Activated T-helper 2 cell treated with anti-CD3 and anti-CD28 coated beads, Interferon-gamma antibody, Interleukin-2, Interleukin-4, amounts not matched to agents 10 μg/mL and 5 μg/mL and 100 μg/mL, durations not matched to agents 14 hours and 24 hours and 36 hours (primary cell): ENCODE measurements at places on chromosomes 1 and 21. TPM values are rescaled to one million over a fixed set of nuclear protein-coding genes. Genes with fewer than 3 reads are reported as not detected.

TFAP2E gene
- 0.50 and 0.51 TPM in 2 replicates for total RNA-seq

LCE2A gene
- total RNA-seq = not detected in 2 replicates

SUSD4 gene
- 0.18 and 0.34 TPM in 2 replicates for total RNA-seq

DENND2D gene
- total RNA-seq = 139 and 143 TPM in 2 replicates

CLCA2 gene
- not detected in 2 replicates for total RNA-seq

DMRTA2 gene
- total RNA-seq = not detected in 2 replicates

KLF17 gene
- total RNA-seq = not detected in 2 replicates

CFHR3 gene
- not detected in 2 replicates for total RNA-seq

RNF220 gene
- 88.0 and 89.5 TPM in 2 replicates for total RNA-seq

FAM151A gene
- not detected in 2 replicates for total RNA-seq

HSPA6 gene
- 4.4 and 4.9 TPM in 2 replicates for total RNA-seq

CD2 gene
- 284 and 304 TPM in 2 replicates for total RNA-seq

ELOA gene
- total RNA-seq = 42.0 and 45.5 TPM in 2 replicates

RNF223 gene
- not detected in 2 replicates for total RNA-seq

DEPDC1 gene
- 19.9 and 25.3 TPM in 2 replicates for total RNA-seq

SPRR2B gene
- total RNA-seq = not detected in 2 replicates

RPS27 gene
- 1,296 and 1,372 TPM in 2 replicates for total RNA-seq

FAAH gene
- total RNA-seq = 2.4 and 3.8 TPM in 2 replicates

RAVER2 gene
- 0.55 and 0.83 TPM in 2 replicates for total RNA-seq

AMY2A gene
- total RNA-seq = not detected in 2 replicates

PYGO2 gene
- 30.4 and 30.6 TPM in 2 replicates for total RNA-seq

TAL1 gene
- total RNA-seq = not detected in 2 replicates

EPHA8 gene
- total RNA-seq = not detected in 2 replicates

ERG gene
- total RNA-seq = 0.46 and 0.55 TPM in 2 replicates

BLZF1 gene
- total RNA-seq = 11.8 and 11.9 TPM in 2 replicates

CXADR gene
- 0.39 and 0.64 TPM in 2 replicates for total RNA-seq

C4BPA gene
- total RNA-seq = not detected in 2 replicates

RORC gene
- 0.94 and 0.99 TPM in 2 replicates for total RNA-seq

TMEM167B gene
- total RNA-seq = 27.4 and 29.9 TPM in 2 replicates

GALNT2 gene
- 58.9 and 59.3 TPM in 2 replicates for total RNA-seq

TMOD4 gene
- total RNA-seq = 1.0 TPM in 1 of 2 replicates, not detected in the other

PGLYRP3 gene
- total RNA-seq = not detected in 2 replicates

TMCC2 gene
- 13.4 and 14.0 TPM in 2 replicates for total RNA-seq
